Glutamatergic neuron (in vitro differentiated cells): ENCODE measurements at places on chromosomes 1 and 21. TPM values are rescaled to one million over a fixed set of nuclear protein-coding genes. Genes with fewer than 3 reads are reported as not detected.

DNA sequence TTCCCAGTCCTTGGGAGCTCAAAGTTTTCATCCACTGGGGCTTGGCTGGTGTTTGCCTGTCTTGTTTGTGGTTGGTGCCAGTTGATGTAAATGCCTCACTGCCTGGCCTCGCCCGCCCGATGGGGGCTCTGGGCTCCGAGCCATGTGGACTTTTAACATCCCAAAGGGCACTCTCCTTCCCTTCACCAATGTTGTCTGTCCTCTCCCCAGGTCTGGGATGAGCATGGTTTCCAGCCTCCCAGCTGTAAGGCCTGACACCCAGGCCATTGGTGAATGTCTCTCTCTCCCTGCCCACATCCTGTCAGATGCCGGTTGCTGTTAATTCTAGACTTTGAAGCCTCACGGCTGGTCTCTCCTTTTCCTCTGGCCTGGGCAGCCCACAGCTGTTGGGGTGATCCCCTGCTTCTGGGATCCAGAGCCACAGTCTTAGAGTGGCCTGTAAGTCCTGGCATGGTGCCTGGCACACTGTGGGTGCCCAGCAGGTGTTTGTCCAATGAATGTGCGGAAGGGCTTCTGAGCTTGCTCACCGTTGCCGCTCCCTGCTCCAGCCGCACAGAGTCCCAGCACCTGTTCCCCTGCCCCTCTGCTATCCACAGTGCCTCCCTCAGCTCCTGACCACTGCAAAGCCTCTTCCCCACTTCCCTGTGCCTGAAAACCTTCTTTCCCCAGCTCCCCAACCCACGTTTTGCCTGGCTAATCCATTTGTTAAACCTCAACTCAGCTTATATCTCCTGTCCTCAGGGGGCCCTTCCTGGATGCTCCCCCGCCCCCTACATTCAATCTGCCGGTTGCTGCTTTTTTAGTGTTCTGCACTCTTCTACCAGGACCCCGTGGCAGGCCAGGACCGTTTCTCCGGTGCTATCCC lies 3.3 kb upstream of the C1orf174 start:
- H3K4me1 ChIP-seq: peaks cover 14% of the 10 kb centered on the region
- peak overlapping the region; percentile 10 for H3K4me3 ChIP-seq
- no peaks in the 10 kb centered on the region for H3K36me3 ChIP-seq
- no peak overlapping the region for H3K27ac ChIP-seq

GRCh38 chr1:9821710-9822109 lies 2.1 kb downstream of the CLSTN1 start:
- no peaks in the 10 kb centered on the region for H3K36me3 ChIP-seq
- H3K4me3 ChIP-seq: peak overlapping the region; percentile 94
- peaks cover 20% of the 10 kb centered on the region for H3K27me3 ChIP-seq
- DNase-seq: no peak

- H3K27me3 ChIP-seq: peaks cover 4% of the 10 kb centered on the region
- no peaks in the 10 kb centered on the region for H3K36me3 ChIP-seq
- no peak for DNase-seq
- peaks cover 2% of the 10 kb centered on the region for H3K4me1 ChIP-seq
- H3K27ac ChIP-seq: no peak overlapping the region
- H3K4me3 ChIP-seq: no peak overlapping the region
Observed at GRCh38 chr1:19812875-19813642, 2.0 kb downstream of the RNF186 start.

DNA sequence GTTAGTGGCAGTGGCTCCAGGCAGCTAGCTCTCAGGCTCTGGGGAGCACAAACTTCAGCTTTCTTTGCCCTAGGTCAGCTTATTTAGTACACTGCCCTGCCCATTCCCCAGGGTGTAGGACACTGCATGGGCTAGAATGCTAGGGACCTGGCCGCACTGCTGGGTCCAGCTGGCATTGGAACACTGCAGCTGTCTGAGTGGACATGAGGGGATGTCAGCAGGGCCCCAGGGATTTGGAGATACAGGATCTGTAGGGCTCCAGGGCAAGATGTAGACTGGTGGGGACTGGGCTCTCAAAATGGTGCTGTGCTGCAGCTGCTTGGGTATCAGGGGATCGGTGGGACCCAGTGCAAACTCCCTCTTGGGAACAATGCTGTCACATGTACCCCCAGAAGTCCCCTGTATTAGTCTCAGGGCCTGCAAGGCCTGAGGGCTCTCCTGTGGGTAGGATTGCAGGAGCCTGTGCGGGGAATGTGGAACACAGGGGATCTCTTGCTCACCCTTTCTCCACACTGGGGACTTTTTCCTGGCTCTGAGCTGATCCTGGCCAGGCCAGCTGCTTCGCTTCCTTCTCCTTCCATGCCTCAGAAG lies 25.2 kb upstream of the TTC22 start:
- no peaks in the 10 kb centered on the region for H3K4me1 ChIP-seq
- no peak overlapping the region for H3K27ac ChIP-seq
- no peak for DNase-seq
- H3K27me3 ChIP-seq: no peaks in the 10 kb centered on the region
- H3K4me3 ChIP-seq: no peak overlapping the region

GRCh38 chr1:185594786-185595410 lies 139.3 kb upstream of the HMCN1 start:
- no peaks in the 10 kb centered on the region for H3K27me3 ChIP-seq
- no peaks in the 10 kb centered on the region for H3K36me3 ChIP-seq
- no peak for DNase-seq
- H3K4me3 ChIP-seq: no peak overlapping the region
- H3K27ac ChIP-seq: no peak overlapping the region

DNA sequence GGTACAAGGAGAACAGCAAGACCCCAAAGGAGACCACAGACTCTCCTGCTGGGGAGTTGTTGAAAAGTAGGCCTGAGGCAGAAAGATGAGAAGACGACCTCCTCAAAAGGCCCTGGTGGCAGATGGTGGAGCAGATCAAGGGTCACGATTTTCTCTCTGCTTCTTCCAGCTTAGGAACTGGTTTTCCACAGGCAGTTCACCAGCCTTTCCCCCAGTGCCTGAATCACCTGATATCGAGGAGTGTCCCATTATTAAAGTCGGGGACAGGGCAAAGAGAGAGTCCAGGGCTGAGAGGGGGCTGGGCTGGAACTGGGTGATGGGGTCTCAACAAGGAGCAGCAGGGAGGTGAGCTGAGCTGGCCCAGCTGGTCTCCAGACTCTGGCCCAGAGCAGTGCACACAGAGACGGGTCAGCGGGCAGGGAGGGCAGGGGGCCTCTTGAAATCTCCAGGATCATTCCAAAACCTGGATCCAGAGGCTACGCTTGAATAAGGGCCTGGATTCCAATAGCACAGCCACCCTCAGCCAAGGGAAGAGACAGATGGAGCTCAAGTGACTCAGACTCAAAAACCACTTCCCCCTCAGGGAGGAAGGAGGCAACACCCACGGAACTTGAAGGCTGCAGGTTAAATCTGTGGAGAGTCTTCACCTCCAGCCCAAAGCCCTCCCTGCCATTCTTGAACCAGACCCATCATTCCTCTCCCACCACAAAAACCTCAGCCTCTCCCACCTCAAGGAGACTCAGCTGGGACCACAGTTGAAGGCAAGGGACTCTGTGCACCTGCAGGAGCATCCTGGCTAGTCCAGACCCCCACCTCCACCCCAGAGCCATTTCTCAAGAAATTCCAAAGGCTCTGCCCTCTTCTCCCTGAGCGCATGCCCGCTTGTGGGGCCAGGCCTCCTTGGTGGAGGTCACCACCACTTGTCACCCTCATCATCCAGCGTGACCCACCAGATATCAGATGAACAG lies at the start of gene S100A5:
Gene S100A5, minus strand, starts transcription at position 541 of the 968 bp plus-strand sequence. CDS start 743 bp downstream, outside the sequence.
- DNase-seq: no peak
- H3K27me3 ChIP-seq: peaks cover 10% of the 10 kb centered on the region
- peak within 1 kb of the TSS; percentile 38 for H3K27ac ChIP-seq
- H3K36me3 ChIP-seq: no peaks in the 10 kb centered on the region
- peaks cover 29% of the 10 kb centered on the region for H3K4me1 ChIP-seq

- DNase-seq: no peak
- H3K4me3 ChIP-seq: no peak overlapping the region
- H3K36me3 ChIP-seq: no peaks in the 10 kb centered on the region
- no peaks in the 10 kb centered on the region for H3K27me3 ChIP-seq
Observed at GRCh38 chr1:10504249-10504648, 29.5 kb downstream of the PEX14 start.

- H3K4me3 ChIP-seq: peak overlapping the region; percentile 45
- H3K27ac ChIP-seq: peak overlapping the region; percentile 45
- no peak for DNase-seq
- peaks cover 36% of the 10 kb centered on the region for H3K27me3 ChIP-seq
- peaks cover 84% of the 10 kb centered on the region for H3K4me1 ChIP-seq
Observed at GRCh38 chr1:111725192-111725591, 14.0 kb downstream of the INKA2 start.

DNA sequence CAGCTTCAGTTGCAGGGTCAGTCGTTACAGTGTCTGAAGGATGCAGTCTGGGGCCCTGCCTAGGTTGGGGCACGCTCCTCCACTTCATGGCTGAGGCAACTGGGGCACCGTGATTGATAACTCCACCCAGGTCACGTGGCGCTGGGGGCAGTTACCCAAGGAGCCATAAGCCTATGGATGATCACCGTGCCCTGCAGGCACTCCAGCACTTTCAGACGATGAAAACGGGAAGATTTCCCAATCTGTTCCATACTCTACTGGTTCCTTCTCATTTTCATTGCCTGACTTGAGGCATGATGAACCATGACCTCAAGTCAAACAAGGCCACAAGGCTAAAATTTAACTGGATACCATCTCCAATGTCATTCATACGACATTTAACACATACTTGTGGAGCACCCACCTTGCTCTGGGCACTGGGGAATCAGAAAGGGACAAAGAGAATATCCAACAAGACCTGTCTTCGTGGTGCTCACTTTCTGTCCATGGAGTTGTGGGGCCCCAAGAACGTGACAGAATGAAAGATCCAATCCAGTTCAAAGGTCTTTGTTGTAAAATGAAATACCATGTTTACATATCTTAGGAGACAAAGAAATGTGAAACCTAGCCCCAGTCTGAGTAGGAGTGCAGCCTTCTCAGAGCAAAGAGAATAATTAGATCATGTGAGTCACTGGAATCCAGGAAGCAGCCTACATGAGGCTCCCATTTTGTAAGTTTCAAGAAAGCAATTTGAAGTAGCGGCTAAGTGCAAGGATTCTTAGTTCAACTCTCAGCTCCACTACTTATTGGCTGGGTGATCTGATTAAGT lies 39.4 kb upstream of the SPOCD1 start:
- no peak for DNase-seq
- no peak overlapping the region for H3K27ac ChIP-seq
- no peaks in the 10 kb centered on the region for H3K4me1 ChIP-seq
- peaks cover 1% of the 10 kb centered on the region for H3K27me3 ChIP-seq
- peaks cover 7% of the 10 kb centered on the region for H3K36me3 ChIP-seq
- no peak overlapping the region for H3K4me3 ChIP-seq

- peaks cover 7% of the 10 kb centered on the region for H3K27me3 ChIP-seq
- DNase-seq: no peak
- H3K36me3 ChIP-seq: no peaks in the 10 kb centered on the region
- peaks cover 12% of the 10 kb centered on the region for H3K4me1 ChIP-seq
- no peak within 1 kb of the TSS for H3K4me3 ChIP-seq
Observed at GRCh38 chr1:43300378-43301094, at the start of gene TIE1. TSS of gene TIE1 (plus strand) at chr1:43300982. CDS start at chr1:43301072, 90 bp downstream.

- H3K27ac ChIP-seq: no peak overlapping the region
- no peak overlapping the region for H3K4me3 ChIP-seq
- no peak for DNase-seq
- H3K27me3 ChIP-seq: peaks cover 7% of the 10 kb centered on the region
Observed at GRCh38 chr1:16117936-16118335, 37.9 kb downstream of the EPHA2 start.

DNA sequence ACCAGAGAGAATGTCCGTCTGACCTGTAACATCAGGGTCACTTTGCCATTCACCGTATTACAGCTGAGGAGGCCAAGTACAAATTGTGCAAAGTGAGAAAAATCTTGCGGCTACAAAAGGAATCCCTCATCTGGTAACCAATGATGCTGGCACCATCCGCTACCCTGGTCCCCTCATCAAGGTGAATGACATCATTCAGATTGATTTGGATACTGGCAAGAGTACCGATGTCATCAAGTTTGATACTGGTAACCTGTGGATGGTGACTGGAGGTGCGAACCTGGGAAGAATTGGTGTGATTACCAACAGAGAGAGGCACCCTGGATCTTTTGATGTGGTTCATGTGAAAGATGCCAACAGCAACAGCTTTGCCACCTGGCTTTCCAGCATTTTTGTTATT lies 18.3 kb upstream of the MUL1 start:
- H3K4me3 ChIP-seq: no peak overlapping the region
- H3K27ac ChIP-seq: no peak overlapping the region
- no peaks in the 10 kb centered on the region for H3K36me3 ChIP-seq
- no peaks in the 10 kb centered on the region for H3K4me1 ChIP-seq

DNA sequence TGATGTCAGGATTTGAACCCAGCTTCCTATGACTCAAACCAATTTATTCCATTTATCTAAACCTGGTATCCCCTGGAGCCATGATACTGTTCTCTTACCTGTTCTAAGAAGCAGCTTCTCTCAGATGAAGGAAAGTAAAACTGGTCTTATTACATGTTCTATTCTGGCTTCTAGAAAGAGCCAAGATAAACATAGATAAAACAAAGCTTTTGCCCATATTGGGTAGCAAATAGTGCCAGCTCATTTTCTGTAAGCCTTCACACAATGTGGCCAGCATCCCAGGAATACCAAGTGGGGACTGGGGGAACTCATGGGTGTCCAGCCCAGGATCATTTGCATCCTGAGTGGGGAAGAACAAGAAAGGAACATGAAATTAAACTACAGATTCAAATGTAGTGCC lies 53.5 kb upstream of the EPHA8 start:
- no peak overlapping the region for H3K4me3 ChIP-seq
- peaks cover 7% of the 10 kb centered on the region for H3K4me1 ChIP-seq
- H3K27me3 ChIP-seq: no peaks in the 10 kb centered on the region
- H3K36me3 ChIP-seq: peaks cover 13% of the 10 kb centered on the region

The FNBP1L gene
- total RNA-seq: 251 TPM

The CFAP298 gene
- total RNA-seq: 124 TPM

The RAB13 gene
- 29.9 TPM for total RNA-seq

The TTLL7 gene
- total RNA-seq: 123 TPM

The HSPB7 gene
- total RNA-seq: not detected

The IL20 gene
- not detected for total RNA-seq
